Small intestine (tissue), 16 donors: ENCODE measurements at places on chromosomes 6 and 20. TPM values are rescaled to one million over a fixed set of nuclear protein-coding genes. Genes with fewer than 3 reads are reported as not detected.

DNA sequence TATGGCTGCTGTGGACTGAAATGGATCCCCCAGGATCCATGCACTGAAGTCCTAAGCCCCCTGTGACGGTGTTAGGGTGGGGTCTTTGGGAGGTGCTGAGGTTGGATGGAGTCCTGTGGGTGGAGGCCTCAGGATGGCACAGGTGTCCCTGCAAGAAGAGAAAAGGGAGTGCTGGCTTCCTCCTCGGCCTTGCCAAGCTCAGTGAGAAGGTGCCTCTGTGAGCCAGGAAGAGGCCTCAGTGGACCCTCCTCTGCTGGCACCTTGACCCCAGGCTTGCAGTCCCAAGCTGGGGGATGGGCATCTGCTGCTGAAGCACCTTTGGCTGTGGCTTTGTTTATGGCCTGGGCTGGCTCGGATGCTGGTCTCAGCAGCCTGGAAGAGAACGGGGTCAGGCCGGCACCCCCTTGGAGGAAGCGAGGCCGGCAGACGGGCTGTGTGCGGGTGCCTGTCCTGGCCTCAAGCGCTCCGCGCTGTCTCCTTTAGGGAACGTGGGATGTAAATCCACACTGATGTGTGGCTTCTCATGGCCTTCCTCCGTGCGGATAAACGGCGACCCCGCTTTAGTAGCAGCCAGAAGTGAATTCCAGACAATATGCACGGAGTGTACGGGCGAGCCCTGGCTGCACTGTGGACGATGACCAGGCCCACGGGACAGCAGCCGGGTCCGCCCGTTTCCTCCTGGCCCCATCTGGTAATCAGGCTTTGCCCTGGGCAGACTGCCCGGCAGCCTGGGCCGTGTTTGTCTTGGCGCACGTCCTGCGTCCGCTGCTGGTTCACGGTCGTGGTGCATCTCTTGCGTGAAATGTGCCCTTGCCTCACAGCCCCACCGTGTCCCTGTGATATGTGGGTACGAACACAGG is 182.6 kb downstream of the ERMARD start:
- no peak overlapping the region for H3K4me3 ChIP-seq
- no peaks in the 10 kb centered on the region for H3K27me3 ChIP-seq
- H3K27ac ChIP-seq, result no peak overlapping the region

- DNase-seq, result no peak
- no peak overlapping the region for H3K27ac ChIP-seq
- no peaks in the 10 kb centered on the region for H3K4me1 ChIP-seq
- no peak overlapping the region for H3K4me3 ChIP-seq
- no peaks in the 10 kb centered on the region for H3K27me3 ChIP-seq
Observed at GRCh38 chr6:53765270-53765669, 29.5 kb upstream of the LRRC1 start.

DNA sequence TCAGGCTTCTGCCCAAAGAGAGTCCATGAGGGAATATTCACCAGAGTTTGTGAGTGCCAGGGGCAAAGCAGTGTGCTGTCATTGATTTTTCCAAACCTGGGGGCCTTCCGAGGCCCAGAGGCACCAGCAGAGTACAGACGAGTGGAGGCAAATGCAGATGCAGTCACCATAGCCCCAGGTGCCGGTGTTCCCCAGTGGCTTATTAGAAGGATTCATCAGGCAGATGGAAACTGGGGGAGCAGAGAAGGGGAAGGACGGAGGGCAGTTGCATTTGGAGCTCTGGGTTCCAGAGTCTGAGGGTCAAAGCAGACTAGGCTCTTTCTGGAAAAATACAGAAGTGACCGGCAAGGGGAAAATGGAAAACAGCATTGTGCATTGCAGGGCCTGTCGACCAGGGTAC is 184.2 kb downstream of the ANKRD60 start:
- no peaks in the 10 kb centered on the region for H3K36me3 ChIP-seq
- DNase-seq, result no peak
- no peaks in the 10 kb centered on the region for H3K27me3 ChIP-seq

DNA sequence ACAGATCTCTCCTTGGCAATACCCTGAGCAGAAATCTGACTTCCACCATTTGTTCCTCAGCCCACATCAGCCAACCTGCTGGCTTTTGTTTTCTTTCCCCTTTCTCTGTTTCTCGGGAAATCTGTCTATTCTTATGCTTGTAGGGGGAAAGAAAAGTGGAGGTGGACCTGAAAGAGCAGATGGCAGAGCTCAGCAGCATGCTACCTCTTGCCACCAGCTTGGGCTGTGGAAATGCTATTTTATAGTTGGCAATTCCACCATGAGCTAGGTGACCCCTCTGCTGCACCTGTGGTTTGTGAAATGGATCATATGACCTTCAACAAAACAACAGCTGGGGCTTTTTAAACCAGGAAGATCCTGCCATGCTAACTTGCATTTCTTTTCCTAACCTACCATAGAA is 6.8 kb upstream of the SPATS1 start:
- DNase-seq, result no peak
- H3K27ac ChIP-seq, result no peak overlapping the region
- no peaks in the 10 kb centered on the region for H3K4me1 ChIP-seq
- H3K27me3 ChIP-seq, result no peaks in the 10 kb centered on the region
- H3K36me3 ChIP-seq, result no peaks in the 10 kb centered on the region
- no peak overlapping the region for H3K4me3 ChIP-seq

- H3K27ac ChIP-seq, result no peak overlapping the region
- no peak overlapping the region for H3K4me3 ChIP-seq
- H3K27me3 ChIP-seq, result no peaks in the 10 kb centered on the region
Observed at GRCh38 chr6:46921059-46921458, 679 bp downstream of the ADGRF5 start.

- no peaks in the 10 kb centered on the region for H3K27me3 ChIP-seq
- H3K36me3 ChIP-seq, result no peaks in the 10 kb centered on the region
- no peak for DNase-seq
Observed at GRCh38 chr6:5811997-5812396, 194.7 kb downstream of the NRN1 start.

DNA sequence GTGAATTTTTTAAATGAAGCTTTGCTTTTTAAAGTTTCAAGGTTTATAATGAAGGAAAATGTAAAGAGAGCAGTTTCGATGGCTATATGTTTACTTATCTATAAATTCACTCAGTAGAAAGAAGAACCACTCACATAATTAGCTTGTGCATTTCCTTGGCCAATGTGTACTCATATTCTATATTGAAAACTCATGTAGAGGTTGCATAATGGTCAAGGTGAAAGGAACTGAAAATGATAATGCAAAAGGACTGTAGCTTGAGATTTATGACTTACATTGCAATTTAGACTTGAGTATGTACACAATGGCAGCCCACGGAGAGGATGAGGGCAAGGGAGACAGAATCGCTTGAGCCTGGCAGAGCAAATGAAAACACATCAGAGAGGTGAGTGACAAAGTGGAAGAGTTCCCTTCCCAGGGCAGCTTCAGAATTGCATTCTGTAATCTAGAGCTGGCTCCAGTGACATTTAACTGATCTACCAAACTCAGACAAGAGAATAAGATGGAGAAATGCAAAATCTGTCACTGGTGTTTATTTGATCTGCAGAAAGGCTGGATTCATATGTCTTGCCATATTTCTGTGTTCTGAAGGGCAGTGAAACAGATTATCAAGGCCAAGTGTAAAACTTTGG is 191.8 kb downstream of the TMEM200A start:
- H3K4me1 ChIP-seq, result no peaks in the 10 kb centered on the region
- H3K27me3 ChIP-seq, result no peaks in the 10 kb centered on the region
- H3K36me3 ChIP-seq, result no peaks in the 10 kb centered on the region
- no peak for DNase-seq

DNA sequence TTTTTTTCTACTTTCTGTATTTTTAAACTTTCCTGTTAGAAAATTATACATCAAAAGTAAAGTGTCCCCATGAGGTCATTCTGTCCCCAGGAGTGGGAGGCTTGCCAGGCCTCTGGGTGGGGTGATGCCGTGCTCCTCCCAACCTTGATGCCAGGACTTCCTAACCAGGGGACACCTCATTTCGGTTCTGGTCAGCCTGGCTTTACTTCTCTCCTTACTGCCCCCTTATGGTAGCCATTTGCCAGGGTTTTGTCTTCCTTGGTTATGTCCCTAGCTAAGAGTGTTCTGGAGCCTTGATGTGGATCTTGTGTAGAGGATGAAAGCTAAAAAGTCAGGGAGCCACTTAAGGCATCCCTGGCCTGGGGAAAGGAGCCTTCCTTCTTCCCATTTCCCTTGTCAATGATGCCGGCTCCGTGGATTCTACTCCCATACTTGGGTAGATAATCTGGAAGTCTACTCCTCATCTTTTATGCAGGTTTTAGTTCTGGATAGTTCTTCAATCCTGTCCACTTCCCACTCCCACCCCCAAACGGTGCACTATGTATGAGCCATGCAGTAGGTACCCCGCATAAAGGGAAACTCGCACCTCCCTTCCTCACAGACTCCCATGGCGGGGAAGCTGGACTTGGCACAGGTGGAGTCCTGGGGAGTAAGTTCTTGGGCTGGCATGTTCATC is 164.1 kb upstream of the SALL4 start:
- H3K27me3 ChIP-seq, result no peaks in the 10 kb centered on the region
- H3K4me3 ChIP-seq, result no peak overlapping the region
- no peak overlapping the region for H3K27ac ChIP-seq
- H3K36me3 ChIP-seq, result no peaks in the 10 kb centered on the region
- peak; percentile 67 for DNase-seq
- H3K4me1 ChIP-seq, result no peaks in the 10 kb centered on the region

DNA sequence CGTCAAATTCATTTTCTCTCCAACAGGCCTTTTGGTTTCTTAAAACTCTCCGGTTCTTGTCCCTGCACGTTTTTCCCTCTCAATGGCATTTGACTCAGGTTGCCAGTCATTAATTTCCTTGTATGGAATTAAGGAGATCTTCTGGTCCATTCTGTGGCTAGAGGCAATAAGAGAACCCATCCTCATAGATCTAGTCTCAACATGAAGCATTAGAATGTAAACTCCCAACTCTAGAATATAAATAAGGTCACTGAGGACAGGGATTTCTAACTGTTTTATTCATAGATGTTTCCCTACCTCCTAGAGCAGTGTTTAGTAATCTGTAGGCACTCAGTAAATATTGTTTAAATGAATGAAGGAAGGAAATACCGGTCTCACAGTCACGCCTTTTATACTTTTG is 185.2 kb upstream of the FLRT3 start:
- no peak overlapping the region for H3K27ac ChIP-seq
- H3K36me3 ChIP-seq, result no peaks in the 10 kb centered on the region
- DNase-seq, result no peak
- no peaks in the 10 kb centered on the region for H3K27me3 ChIP-seq
- H3K4me3 ChIP-seq, result no peak overlapping the region

DNA sequence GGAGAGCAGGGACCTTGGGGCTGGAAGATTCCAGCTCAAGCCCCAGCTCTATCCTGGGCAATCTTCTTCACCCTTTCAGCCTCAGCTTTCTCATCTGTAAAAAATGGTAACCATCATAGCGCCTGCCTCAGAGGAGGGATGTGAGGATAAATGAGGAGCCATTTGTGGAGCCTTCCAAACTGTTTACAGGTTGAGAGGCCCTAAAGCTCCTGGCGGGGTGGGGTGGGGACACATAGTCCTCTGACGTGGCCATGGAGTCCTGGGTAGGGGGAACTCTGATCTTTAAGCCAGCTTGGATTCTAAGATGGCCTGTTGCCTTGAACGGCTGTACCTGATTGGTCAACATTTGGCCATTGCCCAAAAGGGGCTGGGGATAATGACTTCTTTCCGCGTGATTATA is 111.1 kb downstream of the TOX2 start:
- no peak for DNase-seq
- no peaks in the 10 kb centered on the region for H3K27me3 ChIP-seq
- no peaks in the 10 kb centered on the region for H3K36me3 ChIP-seq
- no peak overlapping the region for H3K27ac ChIP-seq
- no peaks in the 10 kb centered on the region for H3K4me1 ChIP-seq

DNA sequence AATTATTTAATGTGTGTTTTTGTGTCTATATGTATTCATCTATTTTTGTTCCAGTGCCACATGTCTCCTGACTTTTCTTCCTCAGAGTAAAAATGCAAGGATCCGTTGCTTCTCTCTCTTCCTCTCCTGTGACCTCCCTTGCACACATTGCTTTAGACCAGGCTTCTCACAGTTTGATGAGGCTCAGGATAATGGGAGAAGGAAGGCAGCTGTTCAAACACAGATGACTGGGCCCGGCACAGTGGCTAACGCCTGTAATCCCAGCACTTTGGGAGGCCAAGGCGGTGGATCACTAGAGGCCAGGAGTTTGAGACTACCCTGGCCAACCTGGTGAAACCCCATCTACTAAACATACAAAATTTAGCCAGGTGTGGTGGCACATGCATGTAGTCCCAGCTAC is 241.9 kb downstream of the SAMD5 start:
- H3K27ac ChIP-seq, result no peak overlapping the region
- DNase-seq, result no peak
- no peaks in the 10 kb centered on the region for H3K36me3 ChIP-seq

- DNase-seq, result no peak
- peaks cover 5% of the 10 kb centered on the region for H3K4me1 ChIP-seq
- no peak overlapping the region for H3K27ac ChIP-seq
Observed at GRCh38 chr6:17633465-17634188, 33.5 kb downstream of the FAM8A1 start.

DNA sequence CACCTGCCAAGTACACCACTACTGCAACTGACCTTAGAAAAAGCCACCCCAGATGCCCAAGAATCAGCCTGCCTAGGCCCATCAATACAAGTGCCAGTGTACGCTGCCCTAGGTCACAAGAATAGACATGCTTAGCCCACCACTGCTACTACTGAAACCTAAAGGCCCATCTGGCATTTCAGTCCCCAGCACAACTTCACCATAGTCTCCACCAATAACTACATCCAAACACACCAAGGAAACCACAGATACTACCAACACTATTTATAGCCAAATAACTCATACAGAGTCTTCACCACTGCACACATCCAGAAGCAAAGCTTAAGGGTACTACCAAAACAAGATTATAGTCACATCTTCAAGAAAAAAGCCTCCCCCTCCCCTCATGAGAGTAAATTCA is 28.2 kb downstream of the TREML4 start:
- no peaks in the 10 kb centered on the region for H3K36me3 ChIP-seq
- no peak for DNase-seq
- no peak overlapping the region for H3K4me3 ChIP-seq
- no peak overlapping the region for H3K27ac ChIP-seq
- no peaks in the 10 kb centered on the region for H3K4me1 ChIP-seq

GRCh38 chr6:134477991-134478635 is 160.2 kb upstream of the SGK1 start:
- no peaks in the 10 kb centered on the region for H3K27me3 ChIP-seq
- H3K4me3 ChIP-seq, result no peak overlapping the region
- H3K36me3 ChIP-seq, result no peaks in the 10 kb centered on the region
- H3K27ac ChIP-seq, result no peak overlapping the region
- DNase-seq, result no peak
- H3K4me1 ChIP-seq, result no peaks in the 10 kb centered on the region

The AFDN gene
- 74.5 TPM for polyA plus RNA-seq

The TNF gene
- 0.59 TPM for polyA plus RNA-seq
